ENCODE measurements at places on chromosomes 1 and 21.

- no peak for DNase-seq
These were observed 8.6 kb downstream of the EDEM3 start for GRCh38 chr1:184745929-184746638.

DNA sequence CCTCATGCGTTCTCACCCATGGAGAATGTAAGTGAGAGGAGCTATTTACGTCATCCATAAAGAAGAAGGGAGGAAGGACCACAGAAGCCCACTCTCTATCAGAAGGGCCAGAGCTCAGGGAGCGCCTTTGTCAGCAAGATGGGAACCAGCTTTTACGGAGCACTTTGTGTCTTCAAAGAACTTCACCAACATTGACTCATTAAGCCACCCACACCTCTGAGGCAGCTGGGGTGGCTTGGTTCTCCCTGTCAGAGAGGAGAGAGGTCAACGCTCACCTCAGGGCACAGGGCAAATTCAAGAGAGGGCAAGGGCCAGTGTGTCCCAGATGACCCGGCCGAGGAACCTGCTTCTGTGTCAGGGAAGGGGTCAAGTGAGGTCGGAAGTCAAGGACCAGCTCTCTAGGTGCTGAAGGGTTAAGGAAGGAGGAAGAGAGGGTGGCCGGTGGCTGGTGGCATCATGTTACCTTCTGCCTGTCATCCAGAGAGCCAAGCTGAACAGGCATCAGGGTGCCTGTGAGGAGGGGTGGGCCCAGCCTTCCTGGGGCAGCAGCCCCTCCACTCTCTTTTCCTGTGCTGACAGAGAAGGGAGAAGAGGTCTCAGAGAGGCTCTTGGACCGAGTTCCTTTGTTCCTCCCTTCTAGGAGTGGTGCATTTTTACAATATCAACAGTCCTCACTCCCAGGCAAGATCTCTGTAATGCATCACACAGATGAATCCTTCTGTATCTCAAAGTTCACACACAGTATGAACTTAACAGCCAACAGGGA, 109.0 kb downstream of the ETS2 start:
- no peak for DNase-seq

GRCh38 chr21:33418691-33419090, 15.5 kb downstream of the IFNGR2 start:
- DNase-seq, result no peak

DNA sequence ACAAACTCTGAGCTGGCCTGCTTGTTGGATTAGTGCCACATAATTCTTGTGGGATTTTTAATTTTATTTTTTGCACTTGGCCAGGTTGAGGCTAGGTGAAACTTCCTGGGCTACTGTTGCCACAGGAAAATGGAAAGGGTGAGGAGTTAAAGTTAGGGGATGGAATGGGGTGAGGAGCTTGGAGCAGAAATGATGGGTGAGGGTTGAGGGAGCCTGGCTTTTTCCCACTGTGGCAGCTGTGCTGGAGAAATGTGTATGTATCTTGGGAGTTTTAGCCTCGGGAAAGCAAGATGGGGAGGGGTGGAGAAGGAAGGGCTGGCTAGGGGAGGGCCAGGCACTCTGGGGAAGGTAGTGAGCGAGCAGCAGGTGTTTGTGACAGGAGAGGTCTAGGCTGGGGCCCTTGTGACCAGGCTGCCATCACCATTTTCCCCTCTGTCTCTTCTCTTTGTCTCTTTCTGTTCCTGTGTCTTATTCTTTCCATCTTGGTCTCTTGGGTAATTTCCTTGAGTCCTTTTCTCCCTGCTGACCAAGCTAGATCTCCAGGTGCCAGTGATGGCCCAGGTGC, 2.0 kb downstream of the ZNF687 start:
- no peak for DNase-seq

- no peak for DNase-seq
These were observed 46.5 kb downstream of the NCF2 start for GRCh38 chr1:183543619-183544204.

DNA sequence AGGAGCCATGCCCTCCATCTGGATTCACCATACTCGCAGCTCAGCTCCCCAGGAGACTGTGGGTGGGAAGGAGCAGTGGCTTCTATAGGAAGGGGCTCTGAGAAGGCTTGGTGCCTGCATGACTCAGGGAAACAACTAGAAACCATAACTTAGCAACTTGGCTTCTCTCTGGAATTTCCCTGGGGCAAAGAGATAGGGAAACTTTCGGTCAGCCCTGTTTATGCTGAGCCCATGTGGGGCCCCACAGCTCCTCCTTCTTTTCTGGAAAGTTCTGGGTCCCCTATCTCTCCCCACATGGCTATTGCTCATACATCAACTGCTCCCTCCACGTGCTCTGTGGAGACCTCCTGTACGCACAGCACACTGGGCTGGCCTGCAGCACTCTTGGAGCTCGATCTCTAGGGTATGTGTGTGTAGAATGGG, 39.3 kb downstream of the PLEKHA6 start:
- no peak for DNase-seq

DNA sequence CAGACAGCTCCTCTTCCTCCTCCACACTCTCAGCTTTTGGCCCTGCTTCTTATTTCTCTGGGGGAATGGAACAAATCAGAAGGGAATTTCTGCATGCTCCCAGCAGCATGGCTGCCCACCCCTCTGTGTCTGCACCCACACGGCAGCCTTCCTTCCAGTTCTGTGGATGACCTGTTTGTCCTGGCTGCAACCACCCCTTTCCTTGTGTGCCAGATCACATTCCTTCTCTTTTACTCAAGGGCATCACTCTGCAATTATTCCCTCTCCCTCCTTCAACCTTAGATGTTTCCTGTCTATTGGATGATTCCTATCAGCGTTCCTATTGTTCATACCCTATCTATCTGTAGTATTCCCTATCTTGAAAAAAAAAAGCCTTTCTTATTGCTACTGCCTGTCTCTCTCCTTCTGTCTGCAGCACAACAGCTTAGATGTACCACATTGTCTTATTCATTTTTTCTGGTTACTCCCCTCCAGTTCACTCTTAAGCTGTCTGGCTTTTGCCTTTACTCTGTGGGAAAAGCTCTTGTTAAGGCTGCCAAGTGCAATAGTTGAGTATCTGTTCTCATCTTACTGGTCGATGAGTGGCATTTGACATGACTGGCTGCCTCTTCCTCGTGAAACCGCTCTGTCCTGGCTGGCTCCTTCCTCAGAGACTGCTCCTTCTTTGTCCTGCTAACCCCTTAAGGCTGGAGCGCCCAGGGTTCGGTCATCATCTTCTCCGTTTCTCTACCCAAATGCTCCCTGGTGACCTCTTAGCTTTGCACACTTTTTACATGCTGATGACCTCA, 351.1 kb downstream of the CAMTA1 start:
- no peak for DNase-seq

DNA sequence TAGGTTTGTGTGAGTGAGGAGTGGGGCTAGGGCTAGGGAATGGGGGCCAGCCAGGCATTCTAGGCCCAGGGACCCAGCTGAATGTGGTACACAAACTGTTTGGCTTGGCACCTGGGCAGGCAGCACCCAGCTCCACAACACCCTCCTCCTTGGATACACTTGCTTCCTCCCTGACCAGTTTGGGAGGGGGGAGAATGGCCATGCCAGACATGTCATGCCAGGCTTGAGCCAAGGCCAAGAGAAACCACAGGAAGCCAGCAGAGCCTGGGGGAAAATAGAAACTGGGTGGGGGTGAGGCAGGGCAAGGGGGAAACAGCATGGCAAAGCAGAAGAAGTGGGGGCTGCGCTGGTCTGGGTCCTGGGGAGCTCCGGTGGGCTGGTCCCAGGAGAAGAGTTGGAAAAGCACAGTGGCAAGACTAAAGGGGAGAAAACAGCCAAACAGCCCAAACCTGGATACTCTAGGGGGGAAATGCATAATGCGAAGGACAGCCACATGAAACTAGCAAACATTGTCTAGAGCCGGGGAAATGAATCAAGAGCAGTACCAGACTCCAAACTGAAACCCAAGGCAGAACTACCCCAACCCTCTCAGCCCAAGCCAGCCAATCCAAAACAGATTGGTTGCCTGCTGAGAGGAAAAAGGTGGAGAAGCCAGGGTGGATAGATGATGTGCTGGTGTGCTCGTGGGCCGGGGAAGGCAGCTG, 47.9 kb downstream of the LGR6 start:
- no peak for DNase-seq

GRCh38 chr21:34260277-34261008, 103.4 kb upstream of the KCNE2 start:
- DNase-seq, result no peak

GRCh38 chr1:15081102-15081501, 72.4 kb upstream of the TMEM51 start:
- no peak for DNase-seq

DNA sequence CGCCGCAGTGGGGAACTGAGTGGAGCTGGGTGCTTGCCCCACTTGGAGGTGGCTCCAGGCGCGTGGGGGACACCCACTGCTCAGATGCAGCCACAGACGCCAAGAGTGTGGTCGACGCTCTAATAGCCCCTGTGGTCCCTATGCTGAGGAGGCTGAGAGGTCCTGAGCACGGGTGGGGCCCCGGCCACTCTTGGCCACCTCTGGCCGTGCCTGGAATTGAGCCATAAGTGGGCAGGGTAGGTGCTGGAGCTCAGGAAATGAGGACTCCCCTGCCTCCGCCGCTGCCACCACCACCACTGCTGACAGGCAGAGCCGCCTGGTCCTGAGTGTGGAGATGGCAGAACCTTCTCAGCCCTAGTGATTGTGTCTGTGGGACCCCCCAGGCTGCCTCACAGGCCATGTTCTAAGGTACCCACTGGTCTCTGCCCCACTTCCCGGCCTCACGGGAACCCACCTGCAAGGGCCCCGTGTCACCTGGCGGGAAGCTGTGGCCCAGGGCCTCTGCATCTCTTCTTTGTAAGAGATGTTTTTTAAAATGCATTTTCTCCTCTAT, 34.6 kb upstream of the DIP2A start:
- DNase-seq, result no peak

DNA sequence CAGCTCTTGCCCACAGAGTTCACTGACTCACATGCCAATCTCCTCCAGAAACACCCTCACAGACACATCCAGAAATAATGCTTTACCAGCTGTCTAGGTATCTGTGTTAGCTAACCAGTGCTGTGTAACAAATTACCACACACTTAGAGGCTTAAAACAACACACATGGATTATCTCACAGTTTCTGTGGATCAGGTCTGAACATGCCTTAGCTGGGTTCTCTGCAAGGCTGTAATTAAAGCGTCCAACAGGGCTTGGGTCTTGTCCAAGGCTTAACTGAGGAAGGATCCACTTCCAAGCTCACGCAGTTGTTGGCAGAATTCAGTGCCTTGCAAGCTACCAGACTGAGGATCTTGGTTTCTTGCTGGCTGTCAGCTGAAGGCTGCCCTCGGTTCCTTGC, 92.5 kb upstream of the RGS4 start:
- DNase-seq, result no peak

GRCh38 chr1:117605164-117605773, 579 bp upstream of the TENT5C start:
- no peak for DNase-seq

GRCh38 chr1:156664046-156664766, 13.0 kb downstream of the NES start:
- DNase-seq, result no peak

GRCh38 chr1:26210147-26210870, 19.9 kb downstream of the CATSPER4 start:
- DNase-seq, result no peak

GRCh38 chr1:163068716-163069115, 445 bp upstream of the RGS4 start:
- DNase-seq, result no peak

GRCh38 chr1:175968486-175969172, 225.2 kb upstream of the TNR start:
- DNase-seq, result no peak

GRCh38 chr1:216183007-216183406, 240.2 kb downstream of the USH2A start:
- no peak for DNase-seq

GRCh38 chr1:214454569-214455396, 96.6 kb downstream of the PTPN14 start:
- no peak for DNase-seq

GRCh38 chr1:169488157-169488556, 2.4 kb upstream of the SLC19A2 start:
- no peak for DNase-seq

DNA sequence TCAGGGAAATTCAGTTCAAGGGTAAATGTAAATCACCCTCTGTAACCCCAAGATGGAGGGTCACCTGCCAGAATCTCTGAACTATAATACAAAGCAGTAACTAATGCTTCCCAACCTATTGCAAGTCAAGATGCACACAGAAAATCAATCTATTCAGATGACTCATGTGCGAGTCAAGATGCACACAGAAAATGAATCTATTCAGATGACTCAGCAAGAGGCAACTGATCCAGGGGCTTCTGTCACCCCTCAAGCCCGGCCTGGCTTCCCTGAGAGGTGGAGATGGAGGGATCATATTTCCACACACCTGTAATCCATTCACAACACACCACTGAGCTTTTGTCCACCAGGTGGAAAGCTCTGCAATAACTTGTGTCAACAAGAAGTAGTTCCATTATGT, 17.4 kb upstream of the HIVEP3 start:
- DNase-seq, result peak; percentile 31

DNA sequence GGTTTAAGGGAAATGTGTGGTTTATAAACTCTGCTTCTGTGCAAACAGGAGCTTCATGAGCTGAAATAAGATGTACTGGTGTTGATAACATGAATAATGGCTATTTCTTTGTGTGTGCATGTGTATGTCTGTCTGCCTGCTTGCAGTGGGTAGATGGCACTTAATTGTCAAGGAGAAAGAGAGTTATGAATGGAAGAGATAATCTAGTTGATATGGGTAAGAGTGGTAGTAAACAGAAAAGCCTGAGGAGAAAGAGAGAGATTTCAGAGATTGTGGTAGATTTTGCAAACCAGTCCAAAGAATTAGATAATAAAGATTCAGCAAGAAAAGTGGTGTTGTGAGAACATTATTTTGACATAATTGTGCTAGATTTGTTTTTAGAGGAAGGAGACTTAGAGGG, 7.7 kb downstream of the SUCO start:
- DNase-seq, result no peak

DNA sequence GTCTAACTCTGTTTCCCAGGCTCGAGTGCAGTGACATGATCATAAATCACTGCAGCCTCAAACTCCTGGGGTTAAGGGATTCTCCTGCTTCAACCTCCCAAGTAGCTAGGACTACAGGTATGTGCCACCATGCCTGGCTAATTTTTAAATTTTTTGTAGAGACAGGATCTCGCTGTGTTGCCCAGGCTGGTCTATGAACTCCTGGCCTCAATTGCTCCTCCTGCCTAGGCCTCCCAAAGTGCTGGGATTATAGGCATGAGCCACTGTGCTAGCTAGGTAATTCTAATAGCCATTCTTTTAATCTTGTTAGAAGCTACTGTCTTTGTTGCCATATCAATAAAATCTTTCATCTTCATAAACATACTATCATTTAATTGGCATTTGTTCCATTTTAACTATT, 13.8 kb upstream of the MAST2 start:
- DNase-seq, result no peak

DNA sequence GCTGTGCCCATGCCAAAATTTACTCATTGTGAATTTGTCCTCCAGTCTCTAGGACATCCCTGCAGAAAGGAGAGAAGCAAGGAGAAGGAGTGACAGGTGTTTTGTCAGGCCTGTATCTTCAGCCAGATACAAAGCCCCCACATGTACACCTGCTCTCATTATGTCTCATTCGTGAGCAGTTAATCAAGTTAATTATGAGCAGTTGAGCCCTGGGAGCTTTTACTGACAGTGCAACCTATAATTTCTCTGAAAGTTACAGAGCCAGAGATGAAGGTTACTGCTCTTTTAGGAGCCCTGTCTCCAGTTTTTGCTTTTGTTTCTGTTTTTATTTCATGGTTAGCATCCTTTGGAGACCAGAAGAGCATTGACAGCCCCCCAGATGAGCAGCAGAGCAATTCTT, 5.0 kb upstream of the ILDR2 start:
- DNase-seq, result no peak
